ENCODE measurements at places on chromosomes 2 and 18.

DNA sequence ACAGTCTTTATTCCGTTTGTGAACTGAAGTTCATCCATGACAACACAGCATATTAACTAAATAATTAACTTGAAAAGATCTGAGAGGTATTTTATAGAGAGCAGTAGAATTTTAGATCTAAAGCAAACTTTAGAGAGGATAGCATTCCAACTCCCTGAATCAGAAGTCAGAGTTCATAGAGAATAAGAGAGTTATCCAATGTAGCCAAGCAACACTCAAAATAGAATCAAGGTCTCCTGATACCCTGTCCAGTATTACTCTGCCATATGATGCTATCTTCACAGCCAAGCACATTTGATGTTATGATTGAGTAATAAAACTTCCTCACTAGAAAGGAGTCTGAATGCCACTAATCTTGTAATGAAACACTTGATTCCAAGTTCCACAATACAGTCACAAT, 55.5 kb downstream of the RIT2 start:
- H3K4me3 ChIP-seq: no peak overlapping the region
- no peaks in the 10 kb centered on the region for H3K27me3 ChIP-seq
- no peaks in the 10 kb centered on the region for H3K36me3 ChIP-seq
- no peak for DNase-seq
- no peak overlapping the region for H3K27ac ChIP-seq

GRCh38 chr2:174365571-174365970, 30.0 kb upstream of the SCRN3 start:
- no peak overlapping the region for H3K27ac ChIP-seq
- no peak for DNase-seq
- peaks cover 69% of the 10 kb centered on the region for H3K36me3 ChIP-seq
- H3K4me1 ChIP-seq: no peaks in the 10 kb centered on the region

GRCh38 chr2:121918231-121918630, 162.8 kb downstream of the TSN start:
- DNase-seq: no peak
- no peak overlapping the region for H3K27ac ChIP-seq
- H3K27me3 ChIP-seq: peaks cover 36% of the 10 kb centered on the region
- H3K4me1 ChIP-seq: no peaks in the 10 kb centered on the region
- no peak overlapping the region for H3K4me3 ChIP-seq
- H3K36me3 ChIP-seq: no peaks in the 10 kb centered on the region

DNA sequence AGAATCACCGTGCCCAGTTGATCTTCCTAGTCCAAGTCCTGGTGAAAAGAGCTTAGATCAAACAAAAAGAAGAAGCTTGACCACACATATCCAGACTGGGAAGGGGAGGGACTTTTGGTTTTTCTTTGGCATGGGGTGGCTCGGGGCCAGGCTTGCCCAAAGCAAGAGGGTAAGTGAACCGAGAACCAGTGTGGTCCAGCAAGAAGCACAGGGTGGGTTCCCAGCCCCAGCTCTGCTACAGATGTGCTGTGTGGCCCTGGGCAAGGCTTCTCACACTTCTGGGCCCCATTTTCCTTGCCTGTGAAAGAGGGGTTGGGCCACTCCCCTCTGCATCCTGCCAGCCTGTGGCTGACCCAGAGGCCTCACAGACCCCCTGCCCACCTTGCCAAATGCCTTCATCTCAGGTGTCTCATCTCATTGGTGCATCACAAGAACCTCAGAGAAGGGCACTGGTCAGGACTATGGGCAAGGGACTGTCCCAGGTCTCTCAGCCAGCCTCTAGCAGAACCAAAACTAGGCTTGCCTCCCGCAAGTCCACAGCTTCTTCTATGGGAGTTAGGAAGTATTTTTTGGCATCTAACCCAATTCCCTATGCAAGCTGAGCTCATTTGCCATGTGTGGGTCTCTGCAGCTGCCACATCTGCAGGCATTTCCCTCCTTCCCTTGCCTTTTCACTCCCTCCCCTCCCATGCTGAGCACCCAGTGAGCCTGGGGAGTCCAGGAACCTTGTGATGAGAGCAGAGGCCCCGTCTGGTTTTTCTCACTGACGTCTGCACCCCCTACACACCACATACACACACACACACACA, 6.9 kb downstream of the ATP6V1B1 start:
- no peak overlapping the region for H3K4me3 ChIP-seq
- H3K4me1 ChIP-seq: peaks cover 4% of the 10 kb centered on the region
- H3K36me3 ChIP-seq: no peaks in the 10 kb centered on the region

GRCh38 chr2:68103709-68104055, 40.9 kb upstream of the C1D start:
- H3K4me1 ChIP-seq: no peaks in the 10 kb centered on the region
- no peak overlapping the region for H3K4me3 ChIP-seq
- H3K36me3 ChIP-seq: peaks cover 4% of the 10 kb centered on the region
- peaks cover 8% of the 10 kb centered on the region for H3K27me3 ChIP-seq

DNA sequence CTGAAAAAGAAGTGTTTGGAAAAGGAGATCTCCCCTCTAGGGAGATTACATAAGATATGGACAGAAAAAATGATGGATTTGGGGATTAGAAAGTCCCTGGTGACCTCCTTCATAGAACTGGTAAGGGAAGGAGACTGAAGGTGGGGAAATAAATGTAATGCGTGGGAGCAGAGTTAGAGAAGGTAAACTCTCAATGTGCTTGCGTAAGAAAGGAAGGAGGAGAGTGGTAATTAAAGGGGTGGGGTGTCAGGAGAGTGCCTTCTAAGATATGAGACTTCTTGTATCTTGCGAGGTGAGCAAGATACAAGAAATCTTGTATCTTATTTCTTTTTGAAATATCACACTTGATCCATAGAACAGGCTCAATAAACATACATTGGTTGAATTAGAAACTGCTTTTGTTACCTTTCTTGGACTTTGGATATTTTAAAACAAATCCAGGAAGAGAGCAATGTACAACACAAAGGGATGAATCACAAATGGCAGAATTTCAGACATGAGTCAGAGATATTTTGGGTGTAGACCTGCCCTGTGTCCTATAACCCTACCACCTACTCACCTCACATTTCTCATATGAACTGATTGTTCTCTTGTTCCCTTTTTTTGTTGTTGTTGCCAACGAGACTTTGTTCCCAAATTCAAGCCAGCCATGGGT, 342.4 kb downstream of the INSIG2 start:
- peaks cover 28% of the 10 kb centered on the region for H3K4me1 ChIP-seq
- no peak for DNase-seq
- H3K27me3 ChIP-seq: peaks cover 7% of the 10 kb centered on the region
- H3K36me3 ChIP-seq: no peaks in the 10 kb centered on the region
- H3K27ac ChIP-seq: no peak overlapping the region

DNA sequence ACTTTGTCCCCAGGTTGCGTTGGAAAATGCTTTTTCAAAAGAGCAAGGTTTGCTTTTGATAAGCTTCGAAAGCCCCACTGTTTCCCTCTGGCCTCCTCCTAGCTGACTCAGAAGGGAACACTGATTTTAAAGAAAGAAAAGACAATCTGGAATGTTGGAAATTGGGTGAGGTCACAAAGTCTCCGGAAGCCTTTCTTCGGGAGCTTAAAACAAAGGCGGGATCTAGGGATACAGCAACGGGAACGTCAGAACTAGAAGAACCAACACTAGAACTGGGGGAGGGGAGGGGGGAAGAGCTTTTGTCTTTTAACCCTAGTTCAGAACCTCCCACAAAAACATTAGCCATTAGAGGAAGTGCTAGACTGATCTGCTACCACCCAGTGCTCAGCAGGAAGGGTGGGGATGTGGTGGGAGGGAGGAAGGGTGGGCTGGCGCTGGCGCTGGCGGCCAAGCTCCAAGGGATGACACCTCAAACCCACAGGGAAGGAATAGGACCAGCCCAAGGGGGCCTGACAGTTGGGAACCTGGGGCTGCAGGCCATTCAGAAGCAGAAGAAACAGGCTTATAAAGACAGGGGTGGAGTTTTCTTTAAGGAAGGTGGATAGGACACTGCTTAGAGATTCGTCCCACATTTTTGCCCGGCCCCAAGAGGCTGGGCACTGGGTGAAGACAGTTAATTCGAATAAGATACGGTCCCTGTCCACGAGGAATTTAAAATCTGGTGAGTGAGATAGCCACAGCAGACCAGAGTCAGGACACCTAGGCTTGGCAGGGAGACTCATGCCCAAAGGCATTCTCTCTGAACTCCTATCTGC, 1.7 kb downstream of the TMSB10 start:
- peak overlapping the region; percentile 96 for H3K4me3 ChIP-seq
- peaks cover 8% of the 10 kb centered on the region for H3K27me3 ChIP-seq
- no peak for DNase-seq

- no peak for DNase-seq
- H3K27me3 ChIP-seq: no peaks in the 10 kb centered on the region
- H3K36me3 ChIP-seq: no peaks in the 10 kb centered on the region
- no peak overlapping the region for H3K4me3 ChIP-seq
- H3K27ac ChIP-seq: peak overlapping the region; percentile 65
- H3K4me1 ChIP-seq: peaks cover 66% of the 10 kb centered on the region
These were observed 72.2 kb upstream of the RBM44 start for GRCh38 chr2:237726401-237726830.

GRCh38 chr18:5461041-5461440, 82.8 kb downstream of the EPB41L3 start:
- H3K4me1 ChIP-seq: peaks cover 67% of the 10 kb centered on the region
- no peaks in the 10 kb centered on the region for H3K27me3 ChIP-seq
- no peaks in the 10 kb centered on the region for H3K36me3 ChIP-seq

DNA sequence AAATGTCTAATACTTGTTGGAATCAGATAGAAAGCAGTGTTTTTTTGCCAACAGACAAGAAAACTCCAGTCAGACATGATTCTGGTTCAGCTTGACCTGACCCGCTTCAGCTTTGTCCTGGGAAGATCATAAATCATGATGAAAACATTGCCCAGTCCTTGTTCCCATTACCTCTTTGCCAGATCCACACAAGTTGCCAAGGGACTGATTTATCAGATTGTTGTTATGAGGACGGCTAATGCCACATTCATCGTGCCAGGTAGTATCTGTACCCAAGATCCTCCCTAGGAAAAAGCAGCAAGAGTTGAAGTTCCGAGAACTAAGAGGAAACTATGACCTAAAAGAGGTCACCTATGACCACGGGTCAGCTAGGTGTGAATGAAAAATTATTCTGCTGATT, 39.0 kb downstream of the SLC40A1 start:
- peaks cover 54% of the 10 kb centered on the region for H3K4me1 ChIP-seq
- no peak overlapping the region for H3K27ac ChIP-seq
- H3K36me3 ChIP-seq: peaks cover 5% of the 10 kb centered on the region
- DNase-seq: no peak
- H3K4me3 ChIP-seq: no peak overlapping the region

- no peaks in the 10 kb centered on the region for H3K36me3 ChIP-seq
- no peak for DNase-seq
- no peak overlapping the region for H3K4me3 ChIP-seq
- H3K27me3 ChIP-seq: peaks cover 13% of the 10 kb centered on the region
- no peak overlapping the region for H3K27ac ChIP-seq
- peaks cover 3% of the 10 kb centered on the region for H3K4me1 ChIP-seq
These were observed 864.4 kb upstream of the KLHL29 start for GRCh38 chr2:22520369-22521288.

- H3K27me3 ChIP-seq: peaks cover 29% of the 10 kb centered on the region
- peaks cover 3% of the 10 kb centered on the region for H3K36me3 ChIP-seq
- H3K4me1 ChIP-seq: peaks cover 18% of the 10 kb centered on the region
- no peak for DNase-seq
- H3K27ac ChIP-seq: no peak overlapping the region
These were observed 2.4 kb downstream of the MTCL1 start for GRCh38 chr18:8707556-8708300.

DNA sequence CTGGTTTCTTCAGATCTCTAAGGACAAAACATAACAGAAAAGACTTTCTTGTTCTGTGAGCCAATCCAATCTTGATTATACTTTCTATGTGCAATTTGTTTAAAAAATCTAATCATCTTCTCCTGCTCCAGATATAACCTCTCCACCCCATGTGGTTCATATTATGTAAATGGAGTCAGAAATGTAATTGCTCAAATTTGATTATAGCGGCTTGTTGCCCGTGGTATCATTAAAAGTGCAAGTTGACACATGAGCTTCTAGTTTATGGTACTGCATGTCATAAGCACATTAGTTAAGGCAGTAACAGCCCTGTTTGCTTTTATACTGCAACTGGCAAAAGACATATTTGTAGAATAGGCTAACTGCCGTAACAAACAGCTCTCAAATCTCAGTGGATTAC, 715.1 kb upstream of the CDH7 start:
- H3K27me3 ChIP-seq: no peaks in the 10 kb centered on the region
- no peaks in the 10 kb centered on the region for H3K4me1 ChIP-seq
- no peak overlapping the region for H3K27ac ChIP-seq
- no peaks in the 10 kb centered on the region for H3K36me3 ChIP-seq

DNA sequence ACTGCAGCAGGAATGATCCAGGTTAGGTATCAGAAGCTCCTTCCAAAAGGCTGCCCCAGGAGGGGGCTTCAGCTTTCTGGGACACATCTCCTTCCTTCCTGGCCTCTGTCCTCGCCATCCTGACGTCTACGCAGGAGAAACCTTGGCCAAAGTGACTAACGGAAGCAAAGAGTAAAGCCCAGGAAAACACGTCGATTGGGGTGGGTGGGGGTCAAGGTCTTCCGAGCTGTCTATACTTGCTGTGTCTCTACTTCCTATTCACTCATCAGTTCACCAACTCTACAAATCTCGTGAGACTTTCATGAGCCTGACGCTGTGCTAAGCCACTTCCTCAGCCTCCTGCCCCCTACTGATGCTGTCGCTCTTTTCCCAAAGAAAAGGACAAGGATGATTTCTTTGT, 212.6 kb downstream of the TNS1 start:
- H3K4me3 ChIP-seq: no peak overlapping the region
- DNase-seq: no peak
- H3K27me3 ChIP-seq: no peaks in the 10 kb centered on the region
- H3K36me3 ChIP-seq: no peaks in the 10 kb centered on the region
- no peak overlapping the region for H3K27ac ChIP-seq

DNA sequence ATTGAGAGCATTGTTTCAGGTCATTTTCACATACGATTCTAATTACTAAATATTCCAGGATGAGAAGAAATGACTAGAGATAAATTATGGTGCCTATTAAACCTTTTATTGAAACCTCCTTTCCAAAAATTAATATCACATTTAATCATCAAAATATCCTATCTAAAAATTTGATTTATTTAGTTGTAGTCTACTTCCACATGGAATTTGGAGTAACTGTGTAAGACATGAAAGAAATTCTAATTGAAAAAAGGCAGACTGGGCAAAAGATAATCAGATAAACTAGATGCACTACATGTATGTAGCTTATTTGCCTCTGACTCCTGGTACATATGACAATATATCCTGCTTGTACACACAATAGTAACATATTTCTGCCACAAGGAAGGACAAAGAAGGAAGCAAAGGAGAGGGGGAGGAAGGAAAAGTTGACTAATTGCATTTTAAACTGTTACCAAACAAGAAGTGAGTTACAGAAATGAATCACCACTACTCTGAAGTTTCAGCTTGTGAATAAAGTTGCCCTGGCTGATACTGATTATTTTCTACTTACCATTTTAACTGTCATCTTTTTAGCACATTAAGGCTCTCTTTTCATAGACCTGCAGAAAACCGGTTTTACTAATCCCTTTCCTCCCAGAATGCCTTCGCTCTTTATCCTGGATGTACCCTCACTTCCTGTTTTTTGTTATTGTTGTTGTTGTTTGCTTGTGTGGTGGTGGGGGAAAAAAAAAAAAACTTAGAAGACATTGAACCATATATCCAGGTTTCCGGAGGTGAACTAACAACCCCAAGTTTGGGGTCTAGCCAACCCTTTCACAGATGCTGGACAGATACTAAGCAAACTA, 28.4 kb downstream of the NRXN1 start:
- H3K27me3 ChIP-seq: no peaks in the 10 kb centered on the region
- H3K27ac ChIP-seq: peak overlapping the region; percentile 44
- peaks cover 32% of the 10 kb centered on the region for H3K4me1 ChIP-seq
- H3K4me3 ChIP-seq: no peak overlapping the region
- H3K36me3 ChIP-seq: peaks cover 4% of the 10 kb centered on the region

- H3K4me1 ChIP-seq: no peaks in the 10 kb centered on the region
- no peak overlapping the region for H3K4me3 ChIP-seq
- H3K36me3 ChIP-seq: no peaks in the 10 kb centered on the region
- DNase-seq: no peak
- no peak overlapping the region for H3K27ac ChIP-seq
These were observed 133.4 kb downstream of the NDUFA10 start for GRCh38 chr2:239891698-239892097.

Data from mesothelial cell of epicardium (in vitro differentiated cells).